ENCODE measurements at places on chromosomes 7 and 10.

- no peak for DNase-seq
These were observed 3.4 kb downstream of the GPR15LG start for GRCh38 chr10:84176836-84177474.

DNA sequence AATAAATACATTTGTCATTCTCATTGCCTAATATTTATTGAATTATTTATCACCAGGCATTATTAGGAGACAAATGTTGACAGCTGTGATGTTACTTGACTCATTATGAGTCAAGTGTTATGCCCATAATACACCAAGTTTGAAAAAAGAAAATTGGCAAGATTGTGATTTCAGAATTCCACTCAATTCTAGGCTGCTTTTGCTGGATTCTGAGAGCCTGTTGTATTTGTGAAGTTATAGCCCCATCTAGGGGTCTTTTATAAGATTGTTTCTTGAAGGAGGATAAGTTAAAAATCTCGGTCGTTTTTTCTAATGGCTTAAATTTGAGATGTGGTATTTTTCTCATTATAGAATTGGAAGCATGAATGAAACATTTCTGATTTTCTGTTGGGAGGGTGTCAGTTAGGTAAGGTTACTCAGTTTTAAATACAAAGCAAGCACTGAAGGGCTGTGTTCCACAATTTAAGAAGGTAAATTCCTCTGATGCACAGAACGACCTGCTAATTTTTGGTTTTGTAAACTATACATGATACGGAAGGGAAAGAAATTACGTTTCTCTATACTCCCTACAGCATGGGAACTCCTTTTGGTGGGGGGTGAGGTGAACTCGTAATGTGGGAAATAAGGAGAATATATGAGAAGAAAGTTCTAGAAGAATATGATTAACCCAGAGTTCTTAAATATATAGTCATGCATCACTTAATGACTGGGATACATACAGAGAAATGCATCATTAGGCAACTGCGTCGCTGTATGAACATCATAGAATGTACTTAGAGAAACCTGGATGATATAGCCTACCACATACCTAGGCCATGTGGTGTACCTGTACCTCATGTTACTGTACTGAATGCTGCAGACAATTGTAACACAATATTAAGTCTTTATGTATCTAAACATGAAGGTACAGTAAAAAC lies 2.6 kb downstream of the STK31 start:
- peak; percentile 74 for DNase-seq

DNA sequence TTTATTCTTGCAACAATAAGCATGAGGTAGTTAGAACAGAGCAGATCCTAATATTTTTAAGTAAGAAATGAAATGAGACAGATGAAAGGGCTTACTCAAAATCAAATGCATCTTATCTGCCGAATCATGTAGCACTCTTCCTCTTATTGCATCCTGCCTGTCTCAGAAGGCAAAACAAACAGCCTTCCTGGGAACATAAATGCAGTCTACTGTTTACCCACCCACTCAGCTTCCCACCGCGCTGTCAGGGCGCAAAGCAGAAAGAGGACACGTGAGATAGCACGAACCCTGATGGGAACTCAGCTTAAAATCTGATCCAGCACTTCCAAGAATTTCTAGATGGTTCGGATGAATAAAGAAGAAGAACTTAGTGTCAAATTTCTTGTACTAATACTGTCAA lies 114.4 kb upstream of the CDK1 start:
- DNase-seq = no peak

DNA sequence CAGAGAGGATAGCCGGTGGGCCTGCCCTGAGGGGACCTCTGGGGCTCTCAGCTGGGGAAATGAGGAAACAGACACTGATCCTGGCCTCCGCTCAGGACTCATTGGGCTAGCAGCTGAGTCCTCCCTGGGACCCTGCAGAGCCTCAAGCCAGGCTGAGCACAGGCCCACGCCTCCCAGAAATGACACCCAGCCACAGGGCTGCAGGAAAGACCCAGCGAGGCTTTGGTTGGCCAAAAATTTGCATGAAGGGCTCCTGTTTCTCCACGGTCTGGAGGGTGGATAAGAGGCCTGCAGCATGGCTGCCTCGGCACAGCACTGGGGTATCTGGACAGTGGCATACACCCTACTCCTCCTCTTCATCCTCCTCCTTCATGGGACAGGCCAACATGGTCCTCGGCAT lies 60.4 kb downstream of the ZNF33B start:
- no peak for DNase-seq

GRCh38 chr10:111390813-111391563 lies 314.2 kb downstream of the ADRA2A start:
- no peak for DNase-seq

DNA sequence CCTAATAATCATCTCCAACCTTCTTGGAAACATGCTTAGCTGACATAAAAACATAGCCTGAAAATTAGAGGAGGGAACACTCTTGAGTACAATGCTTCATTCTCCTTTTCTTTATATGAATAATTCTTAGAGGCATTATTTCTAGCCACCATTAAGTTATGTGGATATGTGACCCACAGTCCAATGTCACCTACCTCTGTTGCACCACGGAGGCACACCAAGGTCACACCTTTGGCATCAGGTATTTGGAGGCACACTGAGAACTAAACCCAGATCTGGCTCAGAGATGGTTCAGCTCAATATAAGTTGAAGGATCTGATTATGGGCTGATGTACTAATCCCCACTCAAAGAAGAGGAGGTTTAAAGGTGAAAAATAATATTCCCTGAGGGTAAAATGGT lies 385.1 kb downstream of the POM121L12 start:
- DNase-seq = no peak

DNA sequence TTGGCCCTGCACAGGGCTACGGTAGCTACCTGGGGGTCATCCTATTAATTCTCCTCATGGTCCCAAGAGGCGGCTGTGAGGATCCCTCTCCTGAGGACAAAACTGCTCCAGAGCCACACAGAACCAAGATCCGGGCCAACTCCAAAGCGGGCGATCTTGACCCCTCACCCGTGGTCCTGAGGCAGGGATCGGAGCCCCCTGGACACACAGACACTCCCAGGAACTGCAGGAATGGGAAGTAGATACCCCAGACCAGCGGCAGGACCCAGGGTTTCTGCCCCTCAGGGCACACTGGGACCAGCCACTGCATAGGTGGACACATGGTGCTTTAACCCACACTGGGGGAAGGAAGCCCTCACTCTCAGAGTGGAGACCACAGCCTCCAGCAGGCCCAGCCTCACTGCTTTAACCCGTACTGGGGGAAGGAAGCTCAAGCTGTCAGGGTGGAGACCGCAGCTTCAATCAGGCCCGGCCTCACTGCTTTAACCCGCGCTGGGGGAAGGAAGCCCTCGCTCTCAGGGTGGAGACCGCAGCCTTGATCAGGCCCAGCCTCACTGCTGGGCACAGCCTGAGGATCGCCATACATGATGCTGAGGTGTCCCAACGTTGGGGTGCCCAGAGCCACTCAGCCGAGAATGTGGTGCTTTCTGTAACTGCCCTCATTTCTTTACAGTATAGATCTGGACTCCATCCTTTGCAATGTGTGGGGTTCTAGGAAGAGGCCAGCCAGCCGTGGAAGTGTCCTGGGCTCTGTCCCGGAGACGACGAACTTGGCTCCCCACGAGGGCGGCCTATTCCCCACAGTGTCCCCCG lies 60.1 kb downstream of the DIP2C start:
- DNase-seq = no peak

DNA sequence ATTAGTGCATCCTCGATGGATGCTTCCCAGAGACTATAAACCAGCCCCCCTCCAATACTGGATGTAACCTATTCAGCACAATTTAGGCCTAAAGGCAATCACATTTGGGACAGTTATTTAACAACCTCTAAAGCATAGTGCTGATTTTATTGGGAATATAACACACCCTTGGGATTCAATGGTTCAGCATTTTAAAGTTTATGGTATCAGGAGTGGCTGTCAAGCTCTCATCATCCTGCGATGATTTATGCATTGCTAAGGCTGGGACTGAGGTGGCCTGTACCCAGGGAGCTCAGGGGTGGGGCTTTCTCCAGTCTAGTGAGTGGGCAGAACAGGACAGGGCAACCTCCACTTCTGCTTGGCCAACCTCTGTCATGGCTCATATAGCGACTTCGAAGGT lies 464.9 kb downstream of the INHBA start:
- no peak for DNase-seq

GRCh38 chr7:141362580-141363435 lies 188.4 kb upstream of the AGK start:
- DNase-seq = peak; percentile 95

- DNase-seq = peak; percentile 56
These were observed 6.7 kb downstream of the PRKAG2 start for GRCh38 chr7:151869968-151870918.

DNA sequence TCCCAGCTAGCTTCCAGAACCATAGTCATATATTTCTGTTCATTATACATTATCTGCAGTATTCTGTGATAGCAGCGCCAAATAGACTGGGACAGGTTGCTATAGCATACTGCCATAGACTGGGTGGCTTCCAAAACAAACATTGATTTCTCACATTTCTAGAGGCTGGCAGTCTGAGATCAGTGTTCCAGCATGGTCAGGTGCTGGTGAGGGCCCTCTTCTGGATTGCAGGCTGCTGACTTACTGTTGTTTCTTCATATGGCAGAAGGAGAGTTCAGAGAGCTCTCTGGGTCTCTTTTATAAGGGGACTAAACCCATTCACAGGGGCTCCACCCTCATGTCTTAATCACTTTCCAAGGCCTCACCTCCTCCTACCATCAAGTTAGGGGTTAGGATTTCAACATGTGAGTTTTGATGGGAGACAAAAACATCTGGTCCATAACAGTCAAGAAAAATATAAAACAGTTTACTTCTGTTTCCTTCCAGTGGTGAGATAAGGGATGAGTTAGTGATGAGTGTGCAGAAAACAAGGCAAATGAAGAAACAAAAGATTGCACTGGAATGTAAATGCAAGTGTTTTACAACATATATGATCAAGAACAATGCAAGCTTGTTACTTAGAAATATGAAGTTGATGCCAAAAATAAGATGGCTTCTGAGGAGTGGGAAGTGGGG lies 399.0 kb upstream of the C7orf33 start:
- DNase-seq = no peak

DNA sequence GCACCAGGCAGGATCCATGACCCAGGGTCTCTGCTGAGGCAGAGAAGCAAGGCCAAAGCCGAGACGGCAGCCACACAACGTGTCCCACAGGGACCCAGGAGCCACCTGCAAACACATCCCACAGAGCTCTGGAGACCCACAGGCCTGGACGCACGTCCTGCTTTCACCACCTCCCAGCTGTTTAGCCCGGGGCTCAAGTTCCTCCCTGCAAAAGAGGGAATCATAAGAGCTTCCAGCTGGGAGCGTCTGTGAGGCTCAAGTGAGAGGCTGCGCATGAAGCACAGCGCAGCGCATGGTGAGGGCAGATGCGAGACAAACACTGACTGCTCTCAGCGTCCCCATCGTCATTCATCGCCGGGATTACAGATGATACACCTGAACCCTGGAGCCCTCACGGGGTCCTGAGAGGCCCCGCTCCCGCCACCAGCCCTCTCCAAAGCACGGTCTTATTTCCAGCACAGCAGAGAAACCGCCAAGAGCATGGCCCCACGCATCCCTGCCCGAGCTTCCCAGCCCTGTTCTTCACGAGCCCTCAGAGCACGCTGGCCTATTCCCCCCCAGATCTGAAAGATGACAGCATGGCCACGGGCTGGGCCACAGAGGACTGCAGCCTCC lies 88.7 kb downstream of the MAD1L1 start:
- DNase-seq = no peak

DNA sequence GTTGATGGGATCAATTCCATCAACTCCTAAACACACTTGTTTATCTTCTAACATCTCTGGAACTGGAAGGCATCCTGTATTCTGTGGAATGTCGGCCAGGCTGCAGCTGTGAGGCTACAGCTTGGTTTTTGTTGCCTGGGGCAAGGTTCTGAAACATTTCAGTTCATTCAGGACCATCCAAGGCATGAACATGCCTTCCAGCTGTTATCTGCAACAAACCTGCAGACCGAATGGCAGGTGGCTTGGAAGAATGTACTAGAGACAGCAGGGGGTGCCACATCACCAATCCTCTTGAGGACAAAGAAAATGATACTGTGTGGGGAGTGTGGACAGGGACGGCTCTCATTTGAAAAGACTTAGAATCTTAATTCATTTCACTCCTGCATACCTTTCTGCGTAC lies 12.4 kb downstream of the PAPOLB start:
- DNase-seq = peak; percentile 11
